Lower leg skin (tissue), 4 donors: ENCODE measurements at places on chromosomes 13 and 19. TPM values are rescaled to one million over a fixed set of nuclear protein-coding genes. Genes with fewer than 3 reads are reported as not detected.
A peak's percentile ranks its signal among the peaks of the same experiment; 100 is the strongest.

GNA15 gene
- total RNA-seq: 105 TPM

PRSS57 gene
- total RNA-seq: not detected

MTUS2 gene
- total RNA-seq: not detected

CNMD gene
- total RNA-seq: not detected

FCGBP gene
- total RNA-seq: 286 TPM

GRCh38 chr13:46520166-46520565 lies 32.8 kb upstream of the LRCH1 start:
- no peak for DNase-seq

GRCh38 chr19:30846102-30846501 lies 473.9 kb downstream of the ZNF536 start:
- DNase-seq: no peak

DNA sequence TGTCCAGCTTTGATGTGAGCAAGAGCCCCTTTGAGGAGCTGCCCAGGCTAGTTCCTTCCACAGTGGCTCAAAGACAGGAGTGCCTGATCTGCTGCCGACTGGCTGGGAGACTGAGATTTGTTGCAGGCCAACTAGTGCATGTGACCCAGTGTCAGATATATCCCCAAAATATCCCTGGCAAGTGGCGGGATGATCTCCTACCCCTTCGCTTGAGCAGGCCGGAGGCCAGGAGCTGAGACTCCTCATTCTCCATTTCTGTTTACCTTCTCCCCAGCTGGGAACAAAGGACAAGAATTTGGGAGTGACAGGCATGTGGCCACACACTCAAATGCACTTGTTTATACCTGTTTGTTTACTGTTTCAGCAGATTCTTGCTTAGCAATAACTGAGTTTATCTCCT lies 37.1 kb upstream of the XPO4 start:
- DNase-seq: no peak

- DNase-seq: no peak
Observed at GRCh38 chr19:3357992-3358688, 8.2 kb upstream of the NFIC start.

DNA sequence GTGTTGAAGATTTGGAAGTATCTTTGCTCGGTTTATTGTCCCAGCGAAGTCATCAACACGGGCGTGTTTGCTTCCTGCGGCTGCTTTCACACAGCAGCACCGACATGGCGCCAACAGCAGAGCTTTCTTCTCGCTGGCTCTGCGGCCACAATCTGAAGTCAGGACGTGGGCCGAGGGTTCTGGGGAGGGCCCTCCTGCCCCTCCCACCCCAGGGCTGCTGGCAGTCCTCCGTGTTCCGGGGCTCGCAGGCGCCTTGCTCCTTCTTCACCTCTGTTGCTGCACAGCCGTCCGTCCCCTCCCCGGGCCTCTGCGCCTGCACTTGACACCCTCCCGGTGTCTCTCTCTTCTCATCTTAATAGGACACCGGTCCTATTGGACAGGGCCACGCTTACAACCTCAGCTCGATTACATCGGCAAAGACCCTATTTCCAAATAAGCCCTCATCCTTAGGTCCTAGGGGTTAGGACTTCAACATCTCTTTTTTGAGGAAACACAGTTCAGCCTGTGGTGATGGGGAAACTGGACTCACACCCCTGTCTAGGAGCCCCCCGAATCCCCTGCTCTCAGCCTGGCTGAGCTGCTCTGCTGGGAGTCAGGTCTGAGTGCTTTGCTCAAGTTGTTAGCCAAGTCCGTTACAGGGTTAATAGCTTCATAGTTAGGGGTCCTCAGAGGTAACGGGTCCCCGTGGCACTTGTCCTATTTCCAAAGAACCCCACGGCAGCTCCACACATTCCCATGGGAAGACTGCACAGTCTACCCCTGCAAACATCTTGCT lies 2.7 kb upstream of the TEX29 start:
- DNase-seq: no peak

GRCh38 chr19:55503502-55504251 lies 15.4 kb downstream of the SSC5D start:
- DNase-seq: peak; percentile 98

DNA sequence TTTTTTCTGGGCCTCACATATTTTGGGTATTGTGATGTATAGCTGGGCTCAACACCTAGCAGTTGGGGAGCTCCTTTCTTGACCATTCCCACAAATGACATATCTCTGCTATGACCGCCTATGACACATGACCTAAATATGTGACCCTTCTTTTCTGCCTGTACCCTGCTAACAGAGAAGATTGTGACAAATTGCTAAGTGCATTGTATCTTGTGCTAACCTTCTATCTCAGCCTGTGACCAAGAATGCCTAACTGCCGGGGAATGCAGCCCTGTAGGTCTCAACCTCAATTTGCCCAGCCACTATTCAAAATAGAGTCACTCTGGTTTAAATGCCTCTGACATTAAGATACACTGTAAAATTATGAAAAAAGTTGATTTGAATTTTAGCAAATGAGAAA lies 6.8 kb upstream of the ZNF429 start:
- no peak for DNase-seq

GRCh38 chr13:28355046-28355821 lies 139.7 kb downstream of the FLT1 start:
- DNase-seq: no peak

GRCh38 chr19:33066543-33066942 lies 1.9 kb upstream of the RHPN2 start:
- DNase-seq: no peak

GRCh38 chr13:112657850-112658445 lies 31.9 kb upstream of the ATP11A start:
- DNase-seq: peak; percentile 79

DNA sequence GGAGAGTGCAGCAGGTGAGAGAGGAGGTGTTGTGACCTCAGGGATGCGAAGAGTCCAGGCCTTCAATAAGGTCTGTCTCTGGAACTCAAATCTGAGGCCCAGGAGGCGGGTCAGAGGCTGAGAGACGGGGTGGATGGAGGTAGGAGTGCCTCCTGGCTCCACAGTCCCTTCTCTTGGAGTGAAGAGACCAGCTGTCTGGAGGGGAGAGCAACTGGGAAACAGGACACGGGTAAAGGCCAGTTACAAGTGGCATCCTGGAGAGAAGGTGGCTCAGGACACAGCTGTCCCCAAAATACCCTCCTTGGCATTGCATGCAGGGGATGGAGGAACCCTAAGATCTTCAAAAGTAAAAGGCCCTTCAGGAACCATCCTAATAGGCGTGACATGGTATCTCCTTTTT lies 19.2 kb downstream of the PDE4A start:
- no peak for DNase-seq

DNA sequence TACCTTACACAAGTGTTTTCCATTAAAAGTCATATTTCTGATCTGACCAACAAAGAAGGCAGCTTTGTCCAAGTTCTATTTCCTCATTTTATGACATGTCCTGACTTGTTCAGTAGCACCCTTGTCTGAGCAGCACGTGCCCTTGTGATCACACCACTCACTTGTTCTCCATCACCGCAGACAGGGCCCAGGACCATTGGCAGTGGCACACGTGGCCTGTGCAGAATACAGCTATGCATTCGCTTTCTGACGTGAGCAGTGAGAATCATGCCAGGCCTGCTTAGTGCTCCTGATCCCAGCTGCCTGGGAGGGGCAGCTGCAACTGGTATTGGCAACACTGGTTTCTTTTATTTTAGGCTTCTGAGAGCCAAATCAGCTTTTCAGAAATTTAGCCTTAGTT lies 134.2 kb downstream of the FRY start:
- DNase-seq: no peak

DNA sequence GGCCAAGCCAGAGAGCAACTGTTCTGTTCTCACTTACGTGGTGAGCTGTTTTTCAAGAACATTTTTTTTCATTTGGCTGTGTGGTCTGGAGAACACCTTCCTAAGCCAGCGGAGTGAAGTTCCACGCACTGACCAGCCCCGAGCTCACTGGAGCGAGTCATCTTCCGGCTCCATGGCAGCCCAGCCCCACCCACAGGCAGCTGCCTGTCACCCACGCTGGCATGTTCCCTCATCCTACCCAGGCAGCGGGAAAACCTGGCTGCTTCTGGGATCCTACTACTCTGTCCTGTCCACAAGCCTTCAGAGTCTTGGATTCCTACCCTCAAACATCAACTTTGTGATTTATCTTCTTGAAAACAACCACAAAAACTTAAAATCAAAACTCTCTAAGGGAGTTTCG lies 76.2 kb downstream of the GGACT start:
- no peak for DNase-seq

- DNase-seq: no peak
Observed at GRCh38 chr19:4844348-4845179, 13.1 kb upstream of the TICAM1 start.
